ENCODE measurements at places on chromosomes 5 and 9.

DNA sequence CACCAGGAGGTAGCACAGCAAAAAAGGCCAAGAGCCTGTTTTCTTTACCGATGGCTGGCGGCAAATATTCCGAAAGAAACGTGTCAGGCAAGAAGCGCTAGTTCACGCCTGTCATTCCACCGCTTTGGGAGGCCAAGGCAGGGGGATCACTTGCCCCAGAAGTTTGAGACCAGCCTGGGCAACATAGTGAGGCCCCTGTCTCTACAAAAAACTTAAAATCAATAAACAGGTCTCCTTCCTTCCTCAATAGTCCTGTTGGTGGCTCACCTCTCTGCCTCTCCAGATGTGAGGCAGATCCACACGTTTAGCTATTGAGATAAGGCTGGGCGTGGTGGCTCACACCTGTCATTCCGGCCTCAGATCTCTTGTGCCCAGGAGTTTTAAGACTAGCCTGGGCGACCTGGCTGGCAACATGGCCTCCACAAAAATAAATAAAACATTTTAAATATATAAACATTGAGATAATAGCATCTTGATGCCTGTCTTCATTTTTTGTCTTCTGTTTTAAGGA lies 1.3 kb upstream of the TMEM250 start:
- no peak for DNase-seq

- DNase-seq: no peak
These were observed 21.2 kb upstream of the LOX start for GRCh38 chr5:122099060-122099790.

- no peak for DNase-seq
These were observed 2.6 kb downstream of the NKD2 start for GRCh38 chr5:1011226-1011631.

DNA sequence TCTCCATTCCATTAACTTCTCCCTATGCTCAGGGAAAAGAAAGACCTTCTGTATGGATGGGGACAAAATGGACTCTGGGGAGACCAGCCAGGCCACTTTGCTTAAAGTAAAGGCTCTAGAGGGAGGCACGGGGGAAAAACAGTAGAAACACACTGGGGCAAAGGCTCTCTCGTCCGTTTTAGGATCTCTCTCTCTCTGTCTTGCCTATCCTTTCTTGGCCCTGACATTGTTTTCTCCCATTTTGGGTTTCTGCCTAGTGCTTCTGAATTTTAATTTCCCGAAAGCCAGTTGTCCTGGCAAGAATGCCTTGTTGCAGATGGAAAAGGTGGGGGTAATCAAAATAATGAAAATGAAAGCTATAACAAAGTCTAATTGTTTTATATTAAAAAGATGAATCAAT lies 28.2 kb downstream of the NMUR2 start:
- DNase-seq: no peak

- no peak for DNase-seq
These were observed 93.9 kb upstream of the MEF2C start for GRCh38 chr5:88976914-88977313.

DNA sequence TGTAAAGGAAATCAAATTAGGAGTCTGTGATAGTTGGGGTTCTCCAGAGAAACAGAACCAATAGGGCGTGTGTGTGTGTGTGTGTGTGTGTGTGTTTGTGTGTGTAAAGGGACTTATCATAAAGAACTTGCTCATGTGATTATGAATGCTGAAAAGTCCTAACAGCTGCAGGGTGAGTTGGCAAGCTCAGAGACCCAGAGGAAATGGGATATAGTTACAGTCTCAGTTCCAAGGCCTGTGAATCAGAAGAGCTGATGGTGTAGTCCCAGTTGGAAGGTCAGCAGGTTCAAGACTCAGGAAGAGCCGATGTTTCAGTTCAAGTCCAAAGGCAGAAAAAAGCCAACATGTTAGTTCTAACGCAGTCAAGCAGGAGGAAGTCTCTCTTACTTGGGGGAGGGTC lies 214.2 kb downstream of the ELAVL2 start:
- no peak for DNase-seq

DNA sequence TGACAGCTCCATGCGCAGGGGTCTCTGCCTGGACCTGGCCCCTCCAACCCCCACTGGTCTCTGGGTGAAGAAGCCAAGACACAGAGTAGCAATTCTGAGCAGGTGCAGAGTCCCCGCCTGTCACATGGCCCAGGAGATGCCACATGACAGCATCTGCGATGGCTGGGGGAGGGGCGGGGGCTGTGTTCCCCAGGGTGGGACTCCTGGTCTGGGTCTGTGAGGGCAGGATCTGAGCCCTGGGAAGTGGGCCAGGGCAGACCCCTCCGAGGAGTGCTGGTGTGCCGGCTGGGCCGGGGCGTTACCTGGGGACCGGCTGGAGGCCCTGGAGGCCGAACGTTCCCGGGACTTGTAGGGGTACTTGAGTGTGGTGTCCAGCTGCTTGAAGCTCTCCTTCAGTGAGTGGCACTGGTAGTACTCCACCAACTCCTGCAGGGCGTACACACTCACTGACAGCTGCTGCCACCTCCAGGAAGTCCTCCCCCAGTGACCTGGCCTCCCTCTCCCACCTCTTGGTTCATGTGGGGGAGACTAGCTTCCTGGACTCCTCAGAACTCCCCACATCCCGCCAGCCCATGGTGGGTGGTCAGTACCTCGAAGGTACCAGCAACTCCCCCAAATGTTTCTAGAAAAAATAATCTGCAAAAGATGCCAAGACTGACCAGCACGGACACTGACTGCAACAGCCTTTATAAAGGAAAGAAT lies 32.1 kb upstream of the SARDH start:
- peak; percentile 32 for DNase-seq

- DNase-seq: no peak
These were observed 46.2 kb downstream of the LIX1 start for GRCh38 chr5:97096191-97096590.

DNA sequence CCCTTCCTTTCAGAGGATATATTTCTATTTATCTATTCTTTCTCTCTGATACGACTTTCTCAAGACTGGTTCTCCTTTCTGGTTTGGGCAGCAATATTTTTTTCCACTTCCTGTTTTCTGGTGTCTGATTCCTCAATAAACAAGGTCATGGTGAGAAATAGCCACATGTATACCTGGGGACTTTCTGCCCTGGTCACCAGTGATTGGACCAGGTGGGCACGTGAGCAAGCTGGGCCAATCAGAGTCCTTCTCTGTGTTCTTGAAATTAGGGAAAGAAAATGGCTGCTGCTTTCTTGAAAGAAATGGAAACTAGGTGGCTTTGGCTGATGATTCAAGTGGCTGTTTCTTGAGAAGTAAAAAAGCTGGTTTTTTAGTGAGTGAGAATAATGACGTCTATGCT lies 18.4 kb upstream of the GSN start:
- DNase-seq: no peak

DNA sequence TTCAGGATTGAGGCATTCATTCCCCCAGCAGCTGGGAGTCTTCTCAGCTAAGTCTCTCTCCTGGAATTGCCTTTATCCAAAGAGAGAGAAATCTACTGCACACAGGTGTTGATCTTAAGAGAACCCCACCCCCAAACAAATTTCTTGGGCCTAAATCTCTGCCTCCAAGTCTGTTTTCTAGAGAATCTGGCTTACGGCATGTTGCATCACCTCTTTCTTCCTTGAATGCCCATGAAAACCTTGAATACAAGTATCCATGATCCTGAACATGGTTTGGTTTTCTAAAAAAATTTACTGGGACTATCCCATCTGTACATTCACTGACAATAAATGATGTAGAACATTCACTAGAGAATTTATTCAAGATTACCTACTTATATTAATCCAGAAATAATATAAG lies 401.6 kb downstream of the PDE4D start:
- DNase-seq: no peak

- DNase-seq: no peak
These were observed 6.9 kb upstream of the PDCL start for GRCh38 chr9:122835313-122835731.

DNA sequence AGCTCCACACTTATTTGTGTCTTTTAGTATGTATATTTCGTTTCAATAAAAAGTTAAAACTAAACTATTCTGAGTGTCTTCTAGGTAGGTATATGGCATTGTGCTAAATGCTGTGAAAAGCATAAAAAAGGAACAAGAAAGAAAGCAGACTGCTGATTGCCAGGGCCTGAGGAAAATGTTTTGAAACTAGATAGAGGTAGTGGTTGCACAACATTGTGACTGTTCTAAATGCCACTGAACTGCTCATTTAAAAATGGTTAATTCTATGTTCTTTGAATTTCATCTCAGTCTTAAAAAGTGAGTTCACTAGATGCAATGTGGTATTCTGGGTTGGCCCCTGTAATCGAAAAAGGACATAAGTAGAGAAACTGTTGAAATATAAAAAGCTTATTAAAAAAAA lies 2.6 kb upstream of the ALAD start:
- DNase-seq: no peak

GRCh38 chr5:75885321-75885720 lies 168.1 kb upstream of the POC5 start:
- no peak for DNase-seq

DNA sequence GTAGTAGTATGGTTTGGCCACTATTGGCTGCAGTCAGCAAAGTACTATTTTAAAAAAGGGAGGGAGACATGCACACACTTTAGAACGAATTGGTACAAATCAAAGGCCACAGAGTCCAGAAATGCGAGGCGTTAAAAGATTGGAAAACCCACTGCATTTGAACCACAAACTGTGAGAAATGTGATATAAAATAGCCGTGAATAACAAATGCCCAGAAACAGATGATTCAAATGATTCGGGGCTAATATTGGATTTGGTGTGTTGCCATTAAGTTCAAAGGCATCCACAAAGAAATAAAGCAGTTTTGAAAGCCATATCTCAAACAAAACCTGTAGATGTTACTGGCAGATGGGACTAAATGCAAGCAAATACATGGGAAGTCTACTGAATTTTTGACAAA lies 140.9 kb upstream of the HMHB1 start:
- no peak for DNase-seq
